HFFc6 (cell line): ENCODE measurements at places on chromosomes 6 and 20. TPM values are rescaled to one million over a fixed set of nuclear protein-coding genes. Genes with fewer than 3 reads are reported as not detected.

DNA sequence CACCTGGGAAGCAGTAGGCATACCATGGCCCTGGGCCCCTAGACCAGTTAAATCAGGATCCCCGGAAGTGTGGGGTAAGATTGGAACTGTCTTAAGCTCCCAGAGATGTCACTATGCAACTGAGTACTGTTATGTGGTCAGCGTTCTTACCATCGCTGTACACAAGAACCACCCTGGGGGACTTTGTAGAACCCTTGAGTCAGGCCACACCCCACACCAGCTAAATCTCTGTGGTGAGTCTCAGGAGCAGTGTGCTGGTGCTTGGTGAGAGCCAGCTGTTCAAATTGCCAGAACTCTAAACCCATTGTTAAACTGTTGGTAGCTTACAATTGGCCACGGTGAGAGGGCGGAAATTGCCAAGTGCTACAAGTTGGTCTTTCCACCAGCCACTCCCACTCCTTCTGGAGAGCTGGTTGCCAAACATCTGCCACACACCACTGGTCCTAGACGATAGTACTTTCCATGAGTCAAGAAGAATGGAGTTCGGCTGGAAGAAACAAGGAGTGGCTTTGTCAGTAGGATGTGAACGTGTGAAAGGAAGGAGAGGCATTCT, 80.5 kb upstream of the SYNDIG1 start:
- DNase-seq = no peak

- no peak for DNase-seq
Measured at GRCh38 chr6:163580311-163581030, 166.0 kb downstream of the QKI start.

GRCh38 chr20:31829731-31830130, 10.6 kb downstream of the MYLK2 start:
- DNase-seq = no peak

GRCh38 chr6:141580988-141581552, 551.7 kb upstream of the GJE1 start:
- peak; percentile 80 for DNase-seq

DNA sequence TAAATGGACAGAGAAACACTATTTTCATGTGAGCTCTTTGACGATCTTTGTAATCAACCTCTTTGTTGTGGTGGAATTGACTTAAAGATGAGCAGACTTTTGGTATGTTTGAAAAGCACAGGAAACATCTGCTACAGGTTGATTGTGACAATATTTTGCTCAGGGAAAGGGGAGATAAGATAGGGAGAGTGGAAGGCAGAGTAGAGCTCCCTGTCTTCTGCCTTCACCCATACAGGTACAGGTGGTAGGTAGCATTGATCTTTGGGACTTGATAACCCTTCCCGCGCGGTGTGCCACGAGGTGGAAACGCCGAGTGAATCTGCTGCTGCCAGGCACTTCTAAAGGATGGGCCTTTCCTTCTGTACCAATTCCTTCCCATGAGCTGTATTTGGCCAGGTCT, 183.6 kb downstream of the UTRN start:
- no peak for DNase-seq

GRCh38 chr6:110882824-110883554, 8.4 kb downstream of the AMD1 start:
- DNase-seq = no peak

DNA sequence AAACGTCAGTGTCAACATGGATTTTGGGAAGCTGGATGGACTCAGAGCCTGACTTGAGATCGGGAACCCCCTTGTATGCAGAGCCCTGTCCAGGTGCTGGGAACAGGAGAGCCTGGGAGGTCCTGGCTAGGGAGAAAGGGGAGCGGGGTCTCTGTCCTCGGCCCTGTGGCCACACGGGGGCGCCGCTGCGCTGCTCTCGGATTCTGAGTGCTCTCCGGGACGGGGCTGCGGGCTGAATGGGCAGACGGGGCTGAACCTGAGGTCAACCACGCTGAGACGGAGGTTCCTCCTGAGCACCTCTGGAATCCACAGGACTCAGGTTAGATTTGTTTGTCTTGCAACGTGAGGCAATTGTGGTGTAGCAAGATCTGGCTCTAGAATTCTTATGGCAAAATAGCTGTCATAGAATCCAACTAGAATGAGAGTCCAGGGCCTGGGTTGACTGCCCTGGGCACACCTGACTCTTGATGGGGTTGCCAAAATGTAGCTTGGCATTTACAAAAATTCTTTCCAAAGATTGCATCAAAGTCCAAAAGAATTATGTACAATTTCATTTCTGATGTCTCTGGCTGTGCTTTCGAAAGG, 20.6 kb upstream of the HLA-F start:
- no peak for DNase-seq

GRCh38 chr20:37316116-37316774, 26.8 kb downstream of the MANBAL start:
- no peak for DNase-seq

DNA sequence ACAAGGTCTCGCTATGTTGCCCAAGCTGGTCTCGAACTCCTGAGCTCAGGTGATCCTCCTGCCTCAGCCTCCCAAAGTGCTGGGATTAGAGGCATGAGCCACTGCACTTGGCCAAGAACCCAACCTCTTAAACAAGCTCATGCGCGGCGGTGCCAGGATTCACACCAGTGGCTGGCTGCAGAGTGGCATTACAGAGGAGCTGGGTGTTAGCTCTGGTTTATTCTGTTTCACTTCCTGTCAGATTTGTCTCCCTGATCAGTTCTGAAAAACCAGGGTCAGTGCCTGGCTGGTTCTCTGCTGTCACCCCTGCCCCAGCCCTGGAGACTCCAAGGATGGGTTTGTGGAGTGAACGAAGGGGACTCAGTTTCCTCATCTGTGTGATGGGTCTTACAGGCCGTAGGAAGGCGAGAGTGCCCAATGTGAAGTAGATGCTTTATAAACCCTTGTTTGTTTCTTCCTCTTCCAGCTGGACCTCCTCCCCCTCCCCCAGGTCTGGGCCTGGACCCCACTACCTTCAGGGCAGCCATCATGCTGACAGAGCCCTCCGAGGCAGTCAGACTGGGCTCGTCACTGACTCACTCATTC, 63.4 kb downstream of the UBE2V1 start:
- DNase-seq = no peak

- no peak for DNase-seq
Measured at GRCh38 chr6:137862419-137863090, 4.5 kb upstream of the TNFAIP3 start.

- DNase-seq = peak; percentile 84
Measured at GRCh38 chr20:53805895-53806384, 212.3 kb upstream of the ZNF217 start.

- DNase-seq = no peak
Measured at GRCh38 chr6:79782792-79783580, 151.9 kb downstream of the SH3BGRL2 start.

GRCh38 chr6:40705354-40705753, 118.2 kb upstream of the LRFN2 start:
- DNase-seq = no peak

DNA sequence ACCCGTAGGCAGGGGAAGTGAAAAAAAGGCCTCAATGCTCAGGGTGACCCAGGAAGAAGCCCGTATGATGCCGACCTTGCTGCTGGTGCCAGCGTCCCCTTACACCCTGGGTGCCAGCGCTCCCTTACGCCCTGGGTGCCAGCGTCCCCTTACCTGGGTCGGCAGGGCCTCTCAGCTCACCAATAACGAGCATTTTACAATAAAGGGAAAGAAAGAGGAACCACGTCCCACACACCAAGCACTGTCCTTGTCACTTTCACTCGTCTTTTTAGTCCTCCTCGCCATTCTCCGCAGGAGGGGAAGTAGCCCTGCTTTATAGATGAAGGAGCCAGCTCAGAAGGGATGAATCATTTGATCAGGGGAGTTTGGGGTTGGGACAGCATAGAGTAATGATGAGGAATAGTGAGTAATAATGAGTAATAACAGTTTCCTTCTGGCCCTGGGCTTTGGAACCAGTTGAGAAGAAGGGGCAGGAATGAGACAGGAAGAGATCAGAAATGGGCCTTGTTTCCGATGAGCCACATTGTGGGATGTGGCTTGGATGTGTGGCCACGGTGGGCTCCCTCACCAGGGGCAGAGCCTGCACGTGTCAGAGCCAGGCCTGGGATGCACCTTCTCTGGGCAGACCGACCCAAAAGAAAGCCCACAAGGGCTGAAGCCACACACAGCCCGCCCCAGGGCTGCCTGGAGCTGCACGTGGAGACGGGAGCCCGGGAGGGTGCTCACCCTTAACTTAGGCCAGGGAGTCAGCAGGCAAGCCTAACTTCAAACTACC, 75.7 kb downstream of the SYNJ2 start:
- peak; percentile 97 for DNase-seq

DEFB112 gene
- not detected in 3 replicates for total RNA-seq

BCAS4 gene
- total RNA-seq = 21.0 to 23.9 TPM (median 23.3 TPM) in 3 replicates

UST gene
- 16.3 to 17.8 TPM (median 17.3 TPM) in 3 replicates for total RNA-seq

POM121L2 gene
- not detected in 3 replicates for total RNA-seq

RGS17 gene
- total RNA-seq = 0.09 and 0.21 TPM in 2 replicates

SPATS1 gene
- total RNA-seq = not detected in 3 replicates

RIPPLY2 gene
- not detected in 3 replicates for total RNA-seq

VARS1 gene
- total RNA-seq = 116 to 144 TPM (median 120 TPM) in 3 replicates

CLVS2 gene
- total RNA-seq = not detected in 3 replicates

RSPH9 gene
- 0.09 to 0.42 TPM in 2 of 3 replicates, not detected in the other for total RNA-seq

SAMD5 gene
- total RNA-seq = not detected in 3 replicates

HUS1B gene
- total RNA-seq = 0.24 TPM in 1 of 3 replicates, not detected in the others

C20orf202 gene
- total RNA-seq = not detected in 3 replicates

RNF144B gene
- 1.1 to 5.2 TPM (median 3.0 TPM) in 3 replicates for total RNA-seq

RIPOR2 gene
- total RNA-seq = 9.0 to 20.7 TPM (median 10.2 TPM) in 3 replicates

HCRTR2 gene
- total RNA-seq = not detected in 2 replicates
